Fibroblast of skin of left quadriceps (primary cell): ENCODE measurements at places on chromosomes 6 and 20.

DNA sequence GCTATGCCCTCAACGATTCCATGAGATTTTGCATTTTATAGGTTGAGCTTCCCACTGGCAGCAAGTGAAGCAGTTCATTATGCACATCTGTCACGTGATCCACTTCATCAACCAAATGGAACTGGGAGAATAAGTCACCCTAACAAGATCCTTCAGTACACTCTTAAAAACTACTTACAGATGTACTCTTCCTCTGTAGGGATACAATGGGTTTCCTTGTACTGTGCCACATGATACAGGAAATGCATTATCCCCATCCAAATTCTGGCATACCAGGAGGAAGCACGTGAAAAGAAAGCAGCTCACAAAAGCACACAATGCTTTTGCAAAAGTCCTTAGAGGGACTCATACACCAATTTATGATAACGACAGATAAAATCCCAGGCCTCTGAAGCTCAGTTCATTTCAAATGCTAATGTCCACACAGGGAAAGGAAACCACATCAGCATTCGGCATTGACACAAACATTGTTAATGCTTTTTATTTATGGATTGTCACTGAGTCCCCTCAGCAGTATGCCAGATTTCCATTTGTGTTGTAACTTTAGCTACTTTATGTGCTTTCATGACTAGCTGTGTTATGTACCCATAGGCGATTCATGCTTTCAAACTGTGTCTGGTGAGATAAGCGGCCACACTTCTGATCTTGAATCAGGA, 58.1 kb upstream of the REV3L start:
- DNase-seq: no peak

DNA sequence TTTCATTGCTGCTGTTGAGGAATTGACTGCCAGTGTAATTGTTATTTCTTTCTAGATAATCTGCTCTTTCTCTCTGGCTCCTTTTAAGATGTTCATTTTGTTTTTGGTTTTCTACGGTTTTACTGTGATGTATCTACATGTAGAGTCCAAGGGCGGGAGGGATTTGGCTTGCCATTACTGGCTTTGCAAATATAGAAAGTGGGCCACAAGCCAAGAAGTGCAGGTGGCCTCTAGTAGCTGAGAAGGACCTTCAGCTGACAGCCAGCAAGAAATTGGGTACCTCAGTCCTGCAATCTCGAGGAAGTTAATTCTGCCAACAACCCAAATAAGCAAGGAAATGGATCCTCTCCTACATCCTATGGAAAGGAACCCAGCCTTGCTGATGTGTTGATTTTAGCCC, 42.8 kb upstream of the GLP1R start:
- no peak for DNase-seq

GRCh38 chr6:125868252-125868651, 77.5 kb downstream of the NCOA7 start:
- DNase-seq: no peak

DNA sequence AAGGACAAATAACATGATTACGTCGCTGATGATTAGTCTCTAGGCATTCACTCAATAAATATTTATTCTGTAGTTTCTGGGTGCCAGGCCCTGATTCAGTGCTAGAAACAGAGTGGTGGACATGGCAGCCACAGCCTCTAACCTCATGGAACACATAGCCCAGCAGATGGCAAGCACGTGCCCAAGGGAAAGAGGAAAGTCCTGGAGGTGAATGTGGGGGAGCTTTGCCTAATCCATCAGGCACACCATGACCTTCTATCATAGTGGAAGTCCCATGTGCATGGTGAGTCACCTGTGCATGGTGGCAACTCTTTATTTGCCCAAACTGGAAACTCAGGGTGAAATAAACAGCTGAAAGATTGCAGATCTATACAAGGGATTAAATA, 143.0 kb upstream of the TNFAIP3 start:
- DNase-seq: no peak

GRCh38 chr20:50392138-50392866, 117.9 kb upstream of the PTPN1 start:
- DNase-seq: no peak
